ENCODE measurements at places on chromosomes 16 and 17. TPM values are rescaled to one million over a fixed set of nuclear protein-coding genes. Genes with fewer than 3 reads are reported as not detected.

DNA sequence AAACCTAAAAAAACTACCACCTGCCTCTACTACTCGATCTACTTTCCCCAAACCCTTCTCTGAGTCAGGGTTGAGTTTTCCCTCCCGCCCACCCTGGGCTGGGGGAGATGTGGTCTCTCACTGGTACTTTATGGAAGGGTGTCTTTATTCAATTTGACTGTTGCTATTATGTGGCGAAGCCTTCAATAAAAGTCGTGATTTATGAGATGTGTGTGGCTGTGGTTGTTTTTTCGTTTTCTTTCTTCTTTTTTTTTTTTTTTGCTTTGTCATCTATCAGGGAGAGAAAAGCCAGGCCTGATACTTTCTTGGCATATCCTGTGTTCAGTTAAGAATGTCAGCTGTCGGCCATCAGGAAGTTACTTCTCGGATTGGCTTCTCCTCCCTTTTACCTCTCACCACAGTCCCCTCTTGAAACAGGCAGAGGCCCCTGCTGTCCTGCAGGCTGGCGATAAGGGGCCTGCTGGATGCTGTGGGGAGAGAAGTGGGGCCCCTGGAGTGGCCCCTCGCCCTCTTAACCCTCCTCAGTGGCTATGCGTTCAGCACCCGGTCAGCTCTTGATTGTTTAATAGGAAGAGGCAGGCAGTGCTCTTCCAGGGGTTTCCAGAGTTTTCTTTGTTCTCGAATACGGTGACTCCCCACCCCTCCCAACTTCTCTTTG is 123.0 kb downstream of the MSI2 start:
- H3K27me3 ChIP-seq = no peaks in the 10 kb centered on the region
- H3K4me3 ChIP-seq = no peak overlapping the region
- DNase-seq = peak; percentile 18
- H3K27ac ChIP-seq = peak overlapping the region; percentile 64
- H3K36me3 ChIP-seq = no peaks in the 10 kb centered on the region

- H3K27ac ChIP-seq = no peak overlapping the region
- no peaks in the 10 kb centered on the region for H3K4me1 ChIP-seq
- H3K36me3 ChIP-seq = no peaks in the 10 kb centered on the region
- H3K4me3 ChIP-seq = no peak overlapping the region
These were observed 12.6 kb downstream of the MAP2K3 start for GRCh38 chr17:21297026-21297520.

- peaks cover 5% of the 10 kb centered on the region for H3K4me1 ChIP-seq
- H3K27ac ChIP-seq = peak overlapping the region; percentile 83
- no peaks in the 10 kb centered on the region for H3K36me3 ChIP-seq
- no peak overlapping the region for H3K4me3 ChIP-seq
These were observed 5.3 kb downstream of the PDK2 start for GRCh38 chr17:50100480-50100883.

DNA sequence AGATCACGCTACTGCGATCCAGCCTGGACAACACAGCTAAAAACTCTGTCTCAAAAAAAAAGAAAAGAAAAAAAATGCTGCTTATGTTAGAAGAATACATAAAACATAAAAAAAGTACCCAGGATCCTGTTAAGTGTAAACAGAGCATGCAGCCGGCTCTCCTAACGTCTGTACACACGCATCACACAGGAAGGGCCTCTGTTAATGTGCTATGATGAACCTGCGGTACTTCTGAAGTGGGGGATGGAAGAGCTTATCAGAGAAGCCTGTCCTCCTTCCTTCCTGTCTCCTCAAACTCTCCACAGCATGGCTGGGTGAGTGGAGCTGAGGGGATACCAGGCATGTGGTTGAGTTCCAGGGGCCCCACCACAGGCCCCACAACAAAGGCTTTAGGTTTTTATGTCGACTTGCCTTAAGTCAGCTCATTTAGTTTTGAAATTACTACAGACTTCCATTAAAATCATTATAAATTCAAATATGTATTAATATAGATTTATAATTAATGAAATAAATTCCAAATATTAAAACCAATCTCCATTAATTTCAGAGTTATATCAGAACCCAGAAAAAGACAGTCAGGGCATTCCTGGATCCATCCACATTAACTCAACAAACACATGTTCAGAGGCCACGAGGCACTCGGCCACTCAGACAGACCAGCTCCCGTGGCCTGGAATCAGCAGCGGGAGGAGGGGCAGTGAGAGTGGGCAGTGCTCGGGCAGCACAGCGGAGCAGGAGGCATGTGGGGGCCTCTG is 11.7 kb downstream of the CCDC57 start:
- no peak overlapping the region for H3K4me3 ChIP-seq
- H3K27ac ChIP-seq = no peak overlapping the region
- DNase-seq = no peak
- no peaks in the 10 kb centered on the region for H3K4me1 ChIP-seq

DNA sequence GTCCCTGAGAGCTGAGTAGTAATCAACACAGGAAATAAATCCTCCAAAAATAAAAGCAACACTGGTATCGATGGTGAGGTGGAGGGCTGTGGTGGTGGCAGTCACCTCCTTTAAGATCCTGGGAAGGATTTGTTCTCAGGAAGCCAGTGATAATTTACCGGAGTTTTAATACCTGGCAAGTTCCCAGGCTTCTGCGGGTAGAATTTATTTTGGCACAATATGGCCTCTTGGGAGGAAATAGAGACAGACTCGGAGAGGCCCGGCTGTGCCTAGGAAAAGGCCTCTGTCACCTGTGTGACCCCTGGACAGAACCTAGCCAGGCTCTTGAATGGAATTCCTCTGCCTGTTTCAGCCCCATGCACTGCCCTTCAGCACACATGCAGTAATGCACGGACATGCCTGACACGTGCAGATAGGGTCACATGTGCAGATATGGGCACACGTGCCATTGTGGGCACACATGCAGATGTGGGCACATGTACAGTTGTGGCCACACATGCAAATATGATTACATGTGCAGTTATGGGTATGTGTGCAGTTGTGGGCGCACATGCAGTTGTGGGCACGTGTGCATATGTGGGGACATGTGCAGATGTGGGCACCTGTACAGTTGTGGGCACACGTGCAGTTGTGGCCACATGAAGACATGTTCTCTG is 33.5 kb downstream of the MGAT5B start:
- no peaks in the 10 kb centered on the region for H3K36me3 ChIP-seq
- H3K27ac ChIP-seq = no peak overlapping the region
- no peaks in the 10 kb centered on the region for H3K4me1 ChIP-seq
- H3K4me3 ChIP-seq = no peak overlapping the region

GRCh38 chr16:2468233-2468724 is 2.8 kb upstream of the NTN3 start:
- peaks cover 14% of the 10 kb centered on the region for H3K4me1 ChIP-seq
- peak overlapping the region; percentile 44 for H3K27ac ChIP-seq
- H3K36me3 ChIP-seq = no peaks in the 10 kb centered on the region
- H3K4me3 ChIP-seq = peak overlapping the region; percentile 16
- DNase-seq = no peak

DNA sequence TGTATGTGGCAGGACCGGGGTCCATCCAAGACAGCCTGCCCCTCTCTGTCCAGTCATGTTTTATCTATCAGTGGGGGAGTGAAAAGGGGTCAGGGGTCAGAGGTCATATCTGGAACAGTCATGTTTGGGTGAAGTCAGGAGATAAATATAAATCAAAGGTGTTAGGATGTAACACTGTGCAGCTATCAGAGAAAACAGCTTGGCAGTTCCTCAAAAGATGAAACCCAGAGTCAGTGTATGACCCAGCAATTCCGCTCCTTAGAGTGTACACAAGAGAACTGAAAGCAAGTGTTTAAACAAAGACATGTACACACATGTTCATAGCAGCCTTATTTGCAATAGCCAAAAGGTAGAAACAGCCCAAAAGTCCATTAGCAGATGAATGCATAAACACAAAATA is 361.3 kb downstream of the FOXL1 start:
- H3K4me1 ChIP-seq = no peaks in the 10 kb centered on the region
- no peak overlapping the region for H3K4me3 ChIP-seq
- H3K27me3 ChIP-seq = no peaks in the 10 kb centered on the region
- H3K27ac ChIP-seq = no peak overlapping the region

GRCh38 chr16:31202414-31203375 is at the start of gene PYCARD:
PYCARD (minus strand) TSS chr16:31202760; CDS start chr16:31202690, 70 bp downstream.
- no peaks in the 10 kb centered on the region for H3K36me3 ChIP-seq
- no peaks in the 10 kb centered on the region for H3K27me3 ChIP-seq
- peak; percentile 38 for DNase-seq

DNA sequence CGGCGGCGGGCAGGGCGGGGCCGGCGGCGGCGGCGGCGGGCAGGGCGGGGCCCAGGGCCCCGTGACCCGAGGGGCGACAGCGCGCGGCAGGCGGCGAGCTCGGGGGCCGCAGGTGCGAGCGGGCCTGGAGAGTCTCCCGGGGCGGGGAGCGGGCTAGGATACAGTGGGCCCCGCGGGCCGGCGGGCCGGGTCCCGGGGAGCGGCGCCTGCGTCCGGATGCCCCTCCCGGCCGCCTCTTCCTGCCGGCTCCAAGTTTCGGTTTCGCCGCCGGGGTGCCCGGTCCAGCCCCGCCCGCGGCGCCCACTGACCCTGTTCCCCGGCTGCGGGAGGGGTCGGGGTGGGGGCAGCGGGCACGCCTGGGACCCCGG is at the start of gene RNF213:
RNF213 (plus strand) TSS at position 62 of the 368 bp plus-strand sequence. CDS start 2,830 bp downstream, outside the sequence.
- peaks cover 10% of the 10 kb centered on the region for H3K4me1 ChIP-seq
- H3K4me3 ChIP-seq = peak within 1 kb of the TSS; percentile 94
- no peaks in the 10 kb centered on the region for H3K27me3 ChIP-seq
- peak within 1 kb of the TSS; percentile 95 for H3K27ac ChIP-seq

GRCh38 chr17:61616783-61617182 is 25.8 kb upstream of the NACA2 start:
- no peak overlapping the region for H3K27ac ChIP-seq
- H3K4me3 ChIP-seq = no peak overlapping the region

GRCh38 chr17:80795754-80796153 is 195.9 kb upstream of the CHMP6 start:
- peaks cover 7% of the 10 kb centered on the region for H3K4me1 ChIP-seq
- no peaks in the 10 kb centered on the region for H3K27me3 ChIP-seq
- DNase-seq = no peak
- H3K4me3 ChIP-seq = no peak overlapping the region

DNA sequence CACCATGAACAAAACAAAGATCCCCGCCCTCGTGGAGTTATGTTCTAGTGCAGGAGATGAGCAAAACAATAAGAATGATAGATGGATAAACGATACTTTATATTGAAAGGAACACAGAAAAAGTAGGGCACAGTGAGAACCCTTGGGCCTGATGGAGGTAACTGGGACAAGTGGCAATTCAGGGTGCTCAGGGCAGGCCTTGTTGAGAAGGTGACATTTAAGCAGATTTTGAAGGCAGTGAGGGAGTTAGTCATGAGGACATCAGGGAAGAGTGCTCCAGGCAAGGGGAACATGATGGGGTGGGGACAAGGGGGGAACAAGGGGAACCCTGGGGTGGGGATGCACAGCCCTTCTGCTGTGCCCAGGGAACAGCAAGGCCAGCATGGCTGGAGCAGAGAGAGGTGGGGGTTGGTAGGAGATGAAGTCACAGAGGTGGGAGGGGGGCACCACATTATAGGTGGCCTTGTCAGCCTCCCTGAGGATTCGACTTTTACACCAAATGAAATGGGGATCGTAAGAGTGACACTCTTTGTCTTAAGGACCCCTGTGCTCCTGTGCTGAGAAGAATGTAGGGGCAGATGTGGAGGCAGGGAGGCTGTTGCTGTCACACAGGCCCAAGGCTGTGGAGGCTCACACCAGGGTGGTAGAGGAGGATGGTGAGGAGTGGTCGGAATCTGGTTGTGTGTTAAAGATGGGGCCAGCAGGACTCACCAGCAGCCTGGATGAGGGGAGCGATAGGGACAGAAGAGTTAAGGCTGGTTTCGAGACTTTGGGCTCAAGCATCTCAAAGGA is 9.2 kb upstream of the PRM1 start:
- H3K27ac ChIP-seq = no peak overlapping the region
- H3K36me3 ChIP-seq = no peaks in the 10 kb centered on the region
- DNase-seq = no peak
- H3K27me3 ChIP-seq = no peaks in the 10 kb centered on the region

GRCh38 chr16:85556456-85557082 is 56.6 kb upstream of the GSE1 start:
- H3K27me3 ChIP-seq = no peaks in the 10 kb centered on the region
- DNase-seq = peak; percentile 57
- H3K36me3 ChIP-seq = no peaks in the 10 kb centered on the region
- H3K27ac ChIP-seq = peak overlapping the region; percentile 91
- peak overlapping the region; percentile 78 for H3K4me3 ChIP-seq

Gene CAPNS2
- total RNA-seq = not detected

Gene TNFRSF13B
- total RNA-seq = not detected

Gene ITGAX
- total RNA-seq = not detected

Gene CLEC18B
- total RNA-seq = not detected

Measured in uterus (tissue), 4 donors.